ENCODE measurements at places on chromosomes 12 and 14. TPM values are rescaled to one million over a fixed set of nuclear protein-coding genes. Genes with fewer than 3 reads are reported as not detected.

Gene DCD
- total RNA-seq = not detected

Gene GLIPR1L1
- not detected for total RNA-seq

Gene IKZF4
- total RNA-seq = 7.3 TPM

Gene BCL11B
- total RNA-seq = 0.59 TPM

Gene TAS2R13
- 2.5 TPM for total RNA-seq

Gene AICDA
- not detected for total RNA-seq

Gene FOXN4
- not detected for total RNA-seq

GRCh38 chr14:62189698-62190097 is 427.5 kb downstream of the SNAPC1 start:
- DNase-seq = no peak

DNA sequence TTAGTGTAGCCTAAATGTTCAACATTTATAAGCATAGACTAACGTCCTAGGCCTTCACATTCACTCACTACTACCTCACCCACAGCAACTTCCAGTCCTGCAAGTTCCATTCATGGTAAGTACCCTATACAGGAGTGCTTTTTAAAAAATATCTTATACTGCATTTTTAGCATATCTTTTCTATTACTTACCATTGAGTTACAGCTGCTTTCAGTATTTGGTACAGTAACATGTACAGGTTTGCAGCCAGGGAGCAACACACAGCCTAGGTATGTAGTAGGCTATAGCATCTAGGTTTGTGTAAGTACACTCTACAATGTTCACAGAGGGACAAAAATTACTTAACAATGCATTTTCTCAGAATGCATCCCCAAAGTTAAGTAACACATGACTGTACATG is 17.4 kb downstream of the IPO8 start:
- DNase-seq = no peak

DNA sequence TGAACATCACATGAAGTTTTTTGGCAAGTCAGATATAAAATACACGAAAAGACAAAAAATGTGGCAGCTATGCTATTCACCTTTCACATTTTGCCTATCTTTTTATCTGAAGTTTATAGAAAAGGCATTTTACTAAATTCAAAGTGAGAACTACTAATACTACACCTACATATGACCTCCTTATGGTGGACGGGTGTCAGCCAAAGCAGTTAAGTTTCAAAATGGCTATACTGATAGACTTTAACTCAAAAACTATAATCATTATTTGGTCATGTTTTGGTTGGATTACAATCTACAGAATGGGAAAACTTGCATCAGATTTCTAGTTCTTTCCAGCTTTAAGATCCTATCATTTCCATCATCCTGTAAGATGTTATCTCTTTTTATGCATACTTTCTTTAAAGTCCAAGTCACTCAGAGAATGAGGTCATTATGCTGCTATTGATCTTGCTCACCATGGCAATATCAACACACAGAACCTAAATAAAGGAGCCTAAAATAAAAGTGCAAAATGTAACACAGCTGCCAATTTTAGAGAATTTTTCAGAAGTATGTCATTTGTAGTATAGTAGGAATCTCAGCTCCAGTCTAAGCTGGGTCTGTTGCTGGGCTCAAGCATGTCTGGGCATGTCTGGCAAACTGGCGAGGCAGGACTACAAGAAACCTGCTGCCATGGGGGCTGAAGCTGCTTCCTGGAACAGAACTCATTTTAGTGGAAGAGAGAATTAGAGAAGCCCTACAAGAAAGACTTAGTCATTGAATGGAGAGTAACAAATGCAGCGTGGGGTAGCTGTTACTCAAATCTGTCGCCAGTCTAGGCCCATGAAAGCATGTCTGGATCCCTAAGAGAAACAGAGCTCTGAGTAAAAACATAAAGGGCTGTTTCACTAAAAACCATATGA is 7.6 kb upstream of the AEBP2 start:
- DNase-seq = peak; percentile 39

- no peak for DNase-seq
These were observed 11.4 kb downstream of the RIOX1 start for GRCh38 chr14:73502017-73502619.

- no peak for DNase-seq
These were observed 142.4 kb upstream of the SLC16A7 start for GRCh38 chr12:59453475-59453874.

DNA sequence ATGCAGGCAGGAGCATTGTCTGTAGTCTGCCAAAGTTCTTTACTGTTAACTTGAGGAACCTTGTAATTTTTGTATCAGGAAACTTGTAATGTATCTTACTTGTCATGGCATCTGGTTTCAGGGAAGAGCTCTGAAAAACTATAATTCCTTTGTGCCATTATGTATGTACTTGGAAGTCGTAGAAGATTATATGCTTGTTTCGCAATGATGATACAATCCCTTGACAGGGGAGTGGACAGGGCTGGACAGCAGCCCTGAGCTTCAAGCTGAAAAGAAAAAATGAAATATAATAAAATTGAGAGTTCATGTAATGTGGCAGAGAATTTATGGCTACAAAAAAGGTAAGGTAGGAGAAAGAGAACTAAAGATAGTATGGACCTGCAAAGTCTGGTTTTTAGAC is 7.4 kb upstream of the DLGAP5 start:
- no peak for DNase-seq

GRCh38 chr12:91113621-91114020 is 2.3 kb upstream of the LUM start:
- no peak for DNase-seq

DNA sequence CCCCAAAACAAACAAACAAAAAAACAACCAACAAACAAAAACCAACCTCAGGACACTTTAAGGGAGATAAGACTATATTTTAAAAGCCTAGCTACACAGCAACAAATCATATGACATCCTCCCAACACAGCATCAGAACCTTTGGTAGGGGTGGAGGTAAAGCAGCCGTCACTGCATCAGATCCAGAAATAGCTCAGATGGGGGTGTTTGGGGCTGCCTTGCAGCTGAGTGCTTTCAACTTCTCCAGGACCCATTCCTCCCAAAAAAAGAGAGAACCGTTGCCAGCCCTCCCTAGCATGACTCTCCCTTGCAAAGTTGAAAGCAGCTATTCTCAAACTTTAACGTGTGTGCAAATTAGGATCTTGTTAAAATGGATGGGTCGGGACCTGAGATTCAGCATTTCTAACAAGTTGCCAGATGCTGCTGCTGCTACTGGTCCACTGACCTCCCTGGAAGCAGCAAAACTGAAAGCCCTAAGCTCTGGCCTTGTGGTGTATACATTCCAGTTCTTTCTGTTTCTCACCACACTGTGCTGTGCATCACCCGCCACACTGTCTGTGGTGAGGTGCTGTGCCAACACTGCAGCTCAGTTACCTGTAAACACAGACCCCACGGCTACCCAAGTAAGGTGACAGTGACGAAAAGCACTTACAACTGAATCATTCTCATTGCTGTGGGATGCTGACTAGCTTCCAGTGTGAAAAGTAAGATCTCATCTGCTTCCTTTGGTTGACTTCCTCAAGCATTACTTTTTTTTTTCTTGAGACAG is 54.0 kb downstream of the SLC38A1 start:
- DNase-seq = no peak

- no peak for DNase-seq
These were observed 388.1 kb downstream of the BCAT1 start for GRCh38 chr12:24560831-24561271.

DNA sequence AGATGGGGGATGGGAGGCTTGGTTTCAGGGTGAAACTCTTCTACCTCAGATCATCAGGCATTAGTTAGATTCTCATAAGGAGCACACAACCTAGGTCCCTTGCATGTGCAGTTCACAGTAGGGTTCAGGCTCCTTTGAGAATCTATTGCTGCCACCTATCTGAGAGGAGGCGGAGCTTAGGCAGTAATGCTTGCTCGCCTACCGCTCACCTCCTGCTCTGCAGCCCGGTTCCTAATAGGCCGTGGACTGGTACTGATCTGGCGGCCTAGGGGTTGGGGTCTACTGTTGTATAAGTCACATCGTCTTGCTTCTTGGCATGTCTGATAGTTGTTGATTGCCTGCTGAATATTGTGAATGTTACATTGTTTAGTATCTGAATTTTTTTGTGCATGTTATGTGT is 12.2 kb downstream of the SCYL2 start:
- DNase-seq = no peak

DNA sequence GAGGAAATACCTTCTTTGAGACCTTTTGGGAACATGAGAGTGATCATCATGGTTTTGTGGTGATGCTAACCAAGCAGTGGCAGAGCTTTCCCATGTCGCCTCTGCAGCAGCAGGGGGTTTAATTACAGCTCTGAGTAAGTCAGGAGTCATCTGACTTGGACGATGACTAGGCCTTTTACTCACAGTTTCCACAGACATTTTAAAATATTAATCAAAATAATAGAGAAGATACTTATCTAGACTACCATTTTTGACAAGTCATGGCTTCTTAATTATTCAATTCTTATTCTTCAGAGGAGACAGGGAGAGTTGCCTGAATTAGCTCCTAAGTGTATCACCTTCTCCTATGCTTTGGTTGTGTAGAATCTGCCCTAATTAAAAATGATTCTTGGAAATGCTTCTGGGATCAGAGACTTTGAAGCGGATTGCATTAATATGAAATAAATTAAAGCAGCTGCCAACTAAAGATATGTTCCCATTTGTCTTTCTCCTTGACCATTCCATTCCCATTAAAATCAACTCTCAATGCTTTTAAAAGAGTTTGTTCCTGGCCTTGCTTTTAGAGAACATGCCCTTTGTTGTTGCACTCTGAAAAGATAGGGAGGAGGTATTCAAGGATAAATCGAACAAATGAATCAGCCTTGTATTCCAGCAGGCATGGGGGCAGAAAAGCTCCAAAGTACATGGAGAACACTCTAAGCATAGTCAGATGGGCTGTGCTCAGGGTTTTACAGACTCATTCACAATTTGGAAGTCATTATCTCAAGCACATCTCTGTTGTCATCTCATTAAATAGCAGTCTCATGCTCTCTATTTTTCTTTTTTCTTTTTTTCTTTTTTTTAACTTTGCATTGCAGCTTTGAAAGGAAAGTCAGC is 7.7 kb upstream of the IFNG-AS1 start:
- no peak for DNase-seq

DNA sequence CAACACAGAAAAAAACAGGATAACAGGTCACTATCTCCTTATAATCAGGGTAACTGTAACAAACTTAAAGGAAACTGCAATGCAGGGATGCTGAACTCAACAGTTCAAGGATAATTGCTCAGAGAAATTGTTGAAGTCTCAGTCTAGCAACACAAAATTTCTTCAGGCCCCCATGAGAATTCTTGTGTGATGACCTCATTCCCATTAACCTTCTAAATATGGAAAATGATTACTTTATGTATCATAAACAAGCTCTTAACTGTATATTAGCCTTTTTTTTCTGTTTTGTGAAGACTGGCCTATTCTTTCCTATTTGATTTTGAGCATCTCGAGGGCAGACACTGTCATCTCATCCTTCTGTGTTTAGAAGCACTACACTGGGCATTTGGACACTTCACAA is 47.1 kb downstream of the IGF1 start:
- DNase-seq = no peak

DNA sequence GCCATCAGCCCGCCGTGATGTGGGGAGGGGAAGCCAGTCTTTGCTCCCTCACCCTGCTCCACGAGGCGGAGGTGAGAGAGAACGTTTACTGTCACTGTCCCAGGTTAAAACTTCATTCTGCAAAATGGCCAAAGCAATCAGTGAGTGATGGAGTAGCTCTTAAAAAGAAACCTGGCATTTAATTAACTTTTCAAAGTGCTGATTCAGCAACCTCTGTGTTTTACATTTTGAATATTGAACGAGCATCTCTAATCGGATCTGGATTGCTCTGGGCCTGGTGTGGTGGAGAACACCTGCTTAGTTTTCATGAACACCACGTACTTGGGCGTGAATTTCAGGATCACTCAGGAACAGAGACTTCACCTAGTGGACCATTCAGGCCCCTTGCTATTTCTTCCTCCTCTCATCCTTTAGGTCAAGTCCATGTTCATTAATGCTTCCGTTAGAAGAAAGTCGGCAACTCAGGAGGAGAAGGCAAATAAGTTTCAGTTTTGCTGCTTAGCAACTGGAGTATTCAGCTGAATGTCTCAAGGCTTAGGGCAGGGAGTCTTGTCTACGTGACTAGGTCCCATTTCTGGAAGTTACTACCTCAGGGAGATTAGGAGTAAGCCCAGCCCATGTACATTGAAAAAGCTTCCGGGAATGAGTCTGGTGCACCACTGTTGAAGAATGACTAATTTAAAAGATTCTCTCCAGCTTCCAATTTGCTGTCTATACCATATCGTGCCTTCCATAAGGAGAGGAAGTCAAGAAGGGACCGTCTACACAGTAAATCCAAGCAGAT is 68.2 kb downstream of the IFT43 start:
- no peak for DNase-seq

DNA sequence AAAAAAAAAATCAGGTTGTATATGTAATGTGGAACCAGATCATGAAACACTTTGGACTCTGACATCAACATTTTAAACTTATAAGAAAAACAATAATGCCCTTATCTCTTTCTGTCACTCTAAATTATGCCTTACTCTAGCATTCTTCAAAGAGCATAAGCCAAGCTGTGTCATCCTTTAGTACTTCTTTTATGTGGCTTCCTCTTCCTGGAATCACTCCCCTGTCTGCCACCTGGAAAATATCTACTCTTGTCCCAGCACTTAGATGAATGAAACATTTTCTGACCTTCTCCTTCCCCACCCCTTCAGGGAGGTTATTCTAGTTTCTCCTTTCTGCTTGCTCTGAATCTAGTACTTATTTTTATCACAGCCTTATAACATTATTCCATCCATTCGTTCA is 101.2 kb downstream of the CNTN1 start:
- no peak for DNase-seq

- no peak for DNase-seq
These were observed 29.9 kb upstream of the DDHD1 start for GRCh38 chr14:53183056-53183455.

GRCh38 chr14:97517566-97518234 is 720.5 kb downstream of the VRK1 start:
- no peak for DNase-seq

DNA sequence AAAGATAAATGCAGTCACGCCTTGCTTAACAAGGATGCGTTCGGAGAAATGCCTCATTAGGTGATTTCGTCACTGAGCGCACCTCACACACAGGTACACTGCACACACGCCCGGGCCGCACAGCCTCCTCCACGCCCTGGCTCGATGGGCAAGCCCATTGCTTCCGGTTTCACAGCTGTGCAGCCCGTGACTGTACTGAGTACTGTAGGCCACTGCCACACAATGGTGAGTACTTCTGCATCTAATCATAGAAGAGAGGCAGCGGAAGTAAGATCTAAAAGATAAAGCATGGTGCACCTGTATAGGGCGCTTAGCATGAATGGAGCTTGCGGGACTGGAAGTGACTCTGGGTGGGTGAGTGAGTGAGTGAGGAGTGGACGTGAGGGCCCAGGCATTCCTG is 4.3 kb downstream of the RIMBP2 start:
- DNase-seq = no peak

- DNase-seq = no peak
These were observed 3.6 kb upstream of the PTGER2 start for GRCh38 chr14:52310541-52310940.

- DNase-seq = no peak
These were observed 18.1 kb downstream of the CLEC2B start for GRCh38 chr12:9851050-9851449.

DNA sequence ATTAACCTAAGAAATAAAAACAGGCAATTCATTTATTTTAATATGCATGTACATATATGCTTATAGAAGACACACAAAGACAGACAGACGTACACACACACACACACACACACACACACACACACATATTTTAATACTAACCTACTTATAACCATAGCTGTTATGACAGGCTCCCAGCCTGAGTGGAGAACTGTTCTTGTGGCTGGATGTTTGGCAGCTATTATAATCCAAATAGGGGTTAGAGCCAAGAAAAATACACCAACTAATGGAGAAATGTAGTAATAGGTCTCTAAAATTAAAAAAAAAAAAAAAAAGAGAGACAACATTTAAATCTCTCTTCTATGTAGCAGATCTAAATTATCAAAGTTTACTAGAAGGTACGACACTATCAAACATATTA is 91.8 kb downstream of the SLC41A2 start:
- DNase-seq = no peak

All from Calu3 (cell line).